ENCODE measurements at places on chromosomes 3 and 15.
A peak's percentile ranks its signal among the peaks of the same experiment; 100 is the strongest.

DNA sequence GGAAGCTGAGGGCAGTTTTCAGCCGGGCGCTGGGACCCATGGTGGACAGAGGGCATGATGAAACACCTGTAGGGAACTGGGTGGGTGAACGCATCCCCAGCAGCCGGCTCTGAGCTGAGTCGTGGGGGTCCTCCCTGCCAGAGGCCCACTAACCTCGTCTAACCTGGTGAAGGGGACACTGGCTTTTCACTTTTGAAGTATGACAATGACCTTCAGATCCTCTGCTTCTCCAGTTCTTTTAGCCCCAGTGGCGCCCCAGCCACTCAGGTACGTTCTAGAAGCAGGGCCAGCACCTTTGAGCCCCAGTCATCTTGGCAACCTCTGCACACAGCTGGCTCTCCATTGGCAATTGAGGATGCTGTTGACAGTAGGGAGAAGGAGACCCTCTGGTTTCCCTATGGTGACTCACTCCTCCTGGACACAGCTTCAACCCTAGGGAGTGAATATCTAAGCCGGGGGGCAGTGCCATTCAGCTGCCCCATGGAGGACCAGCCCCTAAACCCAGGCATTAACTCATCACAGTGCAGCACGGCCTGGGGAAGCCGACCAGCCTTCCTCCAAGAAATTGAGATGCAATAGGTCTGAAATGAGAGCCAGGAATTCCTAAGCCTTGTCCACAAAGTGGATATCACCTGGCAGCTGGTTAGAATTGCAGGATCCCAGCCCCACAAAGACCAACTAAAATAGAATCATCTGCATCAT is 46.1 kb downstream of the CMTM6 start:
- no peak for DNase-seq

GRCh38 chr15:65177901-65178300 is 7.2 kb downstream of the CLPX start:
- peak; percentile 19 for DNase-seq

DNA sequence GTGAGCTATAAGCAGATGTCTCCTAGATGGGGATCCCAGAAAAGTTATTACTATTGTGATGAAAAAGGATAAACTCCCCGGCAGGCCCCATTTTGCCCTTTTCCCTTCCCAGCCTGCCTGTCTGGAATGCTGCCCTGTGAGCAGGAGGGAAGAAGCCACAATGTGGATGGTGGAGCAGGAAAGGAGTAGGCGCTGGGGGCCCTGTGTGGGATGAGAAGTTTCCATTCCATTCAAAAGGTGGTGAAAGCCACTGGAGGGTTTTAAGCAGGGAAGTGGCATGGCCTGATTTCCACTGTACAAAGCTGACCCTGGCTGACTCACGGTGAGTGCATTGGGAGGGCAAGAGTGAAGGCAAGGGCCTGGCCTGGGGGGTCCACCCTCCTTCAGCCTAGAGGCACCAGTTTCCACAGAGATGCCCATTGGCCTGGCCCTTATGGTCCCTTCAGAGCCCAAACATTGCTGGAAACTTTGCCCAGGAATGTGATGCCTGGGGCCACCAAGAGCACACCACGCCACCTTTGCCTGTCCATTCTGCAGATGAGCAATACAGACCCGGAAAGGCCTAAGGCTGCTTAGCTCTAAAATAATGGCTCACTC is 206.9 kb downstream of the RPLP1 start:
- no peak for DNase-seq

- no peak for DNase-seq
These were observed 90.1 kb downstream of the TMCO5A start for GRCh38 chr15:38024293-38025091.

DNA sequence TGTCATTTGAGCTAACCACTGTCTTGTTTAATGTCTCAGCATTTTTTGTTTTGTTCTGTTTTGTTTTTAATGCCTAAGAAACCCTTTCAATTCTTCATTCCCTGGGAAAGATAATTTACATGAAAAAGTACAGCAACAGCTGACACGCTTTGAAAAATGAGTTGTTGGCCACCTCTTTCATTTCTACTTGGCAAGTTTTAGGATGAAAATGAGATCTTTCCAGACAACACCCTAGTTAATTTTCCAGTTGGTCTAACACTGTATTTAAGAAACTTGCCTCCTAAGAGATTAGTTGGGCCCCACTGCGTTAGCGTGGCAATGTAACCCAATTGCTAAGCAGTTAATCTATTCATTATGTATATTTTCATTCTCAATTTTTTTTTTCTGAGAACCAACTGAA is 194.0 kb upstream of the LRRN1 start:
- no peak for DNase-seq

GRCh38 chr3:23084367-23084766 is 118.8 kb upstream of the UBE2E2 start:
- DNase-seq, result no peak

- DNase-seq, result peak; percentile 78
These were observed 124.2 kb downstream of the GHSR start for GRCh38 chr3:172323894-172324610.

DNA sequence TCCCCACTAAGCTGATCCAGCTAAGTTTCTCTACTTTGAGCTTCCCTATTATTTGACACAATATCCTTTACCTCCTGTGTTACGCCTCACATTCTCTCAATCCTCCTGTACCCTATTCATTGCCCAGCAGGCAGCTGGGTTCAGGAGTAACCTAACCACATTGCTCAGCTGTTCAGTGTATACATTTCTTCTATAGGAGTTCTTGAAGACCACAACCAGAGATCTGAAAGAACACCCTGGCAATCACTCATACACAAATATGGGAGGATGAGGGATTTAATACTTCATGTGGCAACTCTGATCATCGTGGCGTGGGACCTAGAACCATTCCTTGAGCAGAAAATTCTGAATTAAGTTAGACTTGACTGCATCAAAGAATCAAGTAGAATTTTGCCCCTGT is 346.8 kb upstream of the ARPP21 start:
- no peak for DNase-seq

GRCh38 chr3:17292556-17292955 is 407.8 kb downstream of the PLCL2 start:
- no peak for DNase-seq

GRCh38 chr3:61371123-61371522 is 119.9 kb upstream of the FHIT start:
- DNase-seq, result peak; percentile 3

DNA sequence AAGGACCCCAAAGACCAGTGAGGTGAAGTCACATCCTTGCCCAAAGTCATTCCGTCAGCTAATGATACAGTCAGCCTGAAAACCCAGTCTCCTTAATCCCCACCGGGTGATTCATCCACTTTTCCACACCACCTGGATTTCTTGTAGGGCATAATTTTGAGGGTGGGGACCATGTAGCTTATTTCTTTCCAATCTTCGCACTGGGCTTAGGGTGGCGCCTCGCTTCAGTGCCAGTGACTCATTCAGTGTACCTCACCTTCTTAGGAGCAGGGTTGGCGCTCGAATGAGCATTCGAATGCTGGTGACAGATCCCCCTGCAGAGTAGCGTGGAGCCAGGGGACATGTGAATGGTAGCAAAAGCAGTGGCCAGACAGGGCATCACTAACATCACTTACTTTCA is 24.0 kb downstream of the BMF start:
- no peak for DNase-seq

DNA sequence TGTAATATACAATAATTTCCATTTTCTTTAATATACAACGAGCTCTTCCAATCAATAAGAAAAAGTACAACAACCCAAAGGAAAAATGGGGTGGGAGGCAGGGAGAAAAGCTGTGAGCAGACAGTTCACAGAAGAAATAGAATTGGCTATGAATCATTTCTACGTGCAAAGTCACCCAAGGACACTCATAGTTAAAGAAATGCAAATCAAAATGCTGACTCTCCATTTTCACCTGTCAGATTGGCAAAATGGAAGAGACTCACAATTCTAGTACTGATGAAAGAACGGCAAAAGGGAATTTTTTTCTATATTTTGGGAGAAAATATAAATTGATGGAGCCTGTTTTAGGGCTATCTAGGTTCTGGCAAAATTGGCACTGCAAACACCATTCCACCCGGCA is 116.3 kb upstream of the MEF2A start:
- DNase-seq, result no peak

GRCh38 chr15:62066663-62067447 is at the start of gene C2CD4A:
C2CD4A (plus strand) TSS chr15:62066977; CDS start chr15:62067614, 637 bp downstream.
- peak; percentile 66 for DNase-seq

- peak; percentile 55 for DNase-seq
These were observed 202.7 kb upstream of the LRIG1 start for GRCh38 chr3:66703501-66703900.

- peak; percentile 72 for DNase-seq
These were observed at the start of gene LAMB2 for GRCh38 chr3:49132437-49133225. LAMB2 (minus strand) TSS chr3:49133050; CDS start chr3:49132867, 183 bp downstream.

DNA sequence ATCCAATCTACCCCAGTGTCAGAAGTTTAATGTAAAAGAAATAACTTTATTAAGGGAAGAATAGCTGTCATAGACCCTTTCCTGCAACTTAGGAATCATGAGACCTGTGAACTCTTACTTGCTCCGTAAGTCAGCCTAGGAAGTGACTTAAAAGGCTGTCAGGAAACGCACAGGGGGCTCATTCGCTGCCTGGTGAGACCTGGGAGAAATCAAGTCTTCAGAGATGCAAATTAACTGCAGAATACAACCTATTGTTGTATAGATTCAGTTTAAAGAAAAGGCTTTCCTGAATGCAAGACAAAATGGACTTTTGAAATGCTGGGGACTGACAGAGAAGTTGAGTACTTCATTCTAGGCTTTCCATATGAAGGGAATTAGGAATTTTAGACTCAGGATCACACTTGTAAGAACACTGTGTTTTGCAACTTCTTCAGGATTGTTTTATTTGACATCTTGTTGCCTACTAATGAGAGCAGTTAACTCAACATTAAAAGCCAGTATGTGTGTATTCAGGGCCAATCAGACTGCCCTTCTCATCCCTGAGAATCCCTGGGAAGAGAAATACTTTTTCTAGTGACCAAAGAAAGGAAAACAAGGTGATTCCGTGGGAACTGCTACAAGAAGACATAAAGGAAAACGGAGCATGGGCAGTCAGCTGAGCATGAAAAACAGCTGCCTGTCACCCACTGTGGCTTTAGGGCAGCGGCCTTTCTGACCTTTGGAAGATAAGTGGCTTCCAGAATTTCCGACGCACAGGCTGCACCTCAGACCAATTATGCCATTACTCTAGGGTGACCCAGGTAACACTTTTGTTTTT is 18.5 kb upstream of the DPPA4 start:
- DNase-seq, result no peak

- peak; percentile 52 for DNase-seq
These were observed 15.0 kb upstream of the UTS2B start for GRCh38 chr3:191345334-191345733.

DNA sequence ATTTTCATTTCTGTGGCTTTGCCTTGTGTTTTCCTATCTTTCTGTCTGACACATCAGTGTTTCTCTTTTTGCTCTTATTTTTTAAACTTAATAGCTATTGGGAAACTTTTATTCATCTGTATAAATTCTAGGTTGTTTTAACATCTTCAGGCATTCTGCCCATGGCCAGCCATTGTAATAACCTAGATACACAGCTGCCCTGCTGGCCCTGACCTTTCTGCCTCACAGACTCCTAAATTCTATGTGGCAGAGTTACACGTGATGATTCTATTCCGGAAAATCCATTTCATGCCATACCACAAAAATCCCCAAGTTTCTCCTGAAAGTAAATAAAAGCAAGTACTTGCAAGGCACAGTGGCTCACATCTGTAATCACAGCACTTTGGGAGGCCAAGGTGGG is 150.1 kb downstream of the UACA start:
- DNase-seq, result no peak

GRCh38 chr3:126021224-126021623 is 52.2 kb downstream of the ROPN1B start:
- DNase-seq, result no peak

DNA sequence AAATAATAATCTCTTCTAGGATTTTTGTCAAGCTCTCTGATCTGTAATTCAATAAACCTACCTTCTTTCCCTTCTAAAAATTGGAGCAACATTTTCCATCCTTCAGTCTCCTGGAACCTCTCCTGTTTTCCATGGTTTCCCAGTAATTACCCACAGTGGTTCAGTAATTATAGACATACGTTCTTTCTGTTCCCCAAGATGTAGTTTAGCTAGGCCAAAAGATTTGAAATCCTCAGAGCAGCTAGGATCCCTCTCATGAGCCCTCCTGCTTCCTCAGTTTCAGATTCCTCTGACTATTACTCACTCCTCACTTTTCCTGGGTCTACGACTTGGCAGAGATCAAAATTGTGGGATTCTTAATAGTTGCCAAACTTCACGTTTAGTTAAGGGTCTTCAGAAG is 76.9 kb upstream of the IGSF10 start:
- DNase-seq, result peak; percentile 40

- DNase-seq, result peak; percentile 66
These were observed 26.2 kb downstream of the RBPMS2 start for GRCh38 chr15:64749167-64749566.

DNA sequence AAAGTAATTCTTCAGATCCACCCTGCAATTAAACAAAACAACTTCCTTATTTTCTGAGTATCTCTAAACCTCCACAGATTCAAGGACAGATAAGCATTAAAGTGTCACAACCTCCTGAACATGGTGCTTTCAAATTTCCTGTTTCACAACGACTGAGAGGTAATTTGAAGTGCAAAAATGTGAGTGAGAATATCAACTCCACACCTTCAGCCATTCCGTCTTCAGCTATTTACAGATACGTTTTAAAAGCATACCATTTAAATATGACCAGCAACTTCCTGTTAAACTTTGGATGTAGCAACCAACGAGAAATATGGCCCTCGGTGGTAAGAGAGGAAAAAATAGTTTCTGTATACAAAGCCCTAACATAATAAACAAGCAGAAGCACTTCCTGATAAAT is 32.1 kb upstream of the PCSK6 start:
- no peak for DNase-seq

DNA sequence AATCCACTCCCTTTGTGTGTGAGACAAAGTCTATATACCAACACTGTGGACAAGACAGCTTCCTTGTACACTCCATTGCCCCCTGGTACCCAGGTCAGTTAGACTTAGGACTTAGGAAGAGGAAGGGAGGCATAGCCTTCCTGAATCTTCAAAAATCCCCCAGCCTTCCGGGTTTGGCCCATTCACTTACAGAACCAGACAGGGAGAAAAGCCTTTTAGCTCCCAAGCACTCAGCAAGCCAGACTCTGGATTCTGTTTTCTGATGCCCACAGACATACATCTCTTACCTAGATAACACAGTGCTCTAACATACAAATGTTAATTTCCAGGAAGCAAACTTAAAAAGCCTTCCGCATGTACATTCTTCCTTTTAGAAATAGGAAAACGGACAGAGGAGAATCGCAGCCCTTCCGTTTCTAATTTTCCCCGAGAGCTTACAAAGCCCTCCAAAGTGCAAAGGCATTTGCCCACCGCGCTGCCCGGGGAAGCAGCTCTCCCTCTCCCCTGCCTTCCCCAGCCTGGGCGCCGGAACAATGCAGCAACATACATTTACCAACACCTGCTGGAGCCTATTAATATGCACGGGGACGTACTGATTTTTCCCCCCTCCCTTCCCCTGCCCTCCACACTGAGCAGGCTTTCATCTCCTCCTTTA is 442.0 kb downstream of the MAGI1 start:
- no peak for DNase-seq

GRCh38 chr3:22836131-22836530 is 367.0 kb upstream of the UBE2E2 start:
- no peak for DNase-seq

GRCh38 chr3:108051005-108051404 is 39.8 kb downstream of the CD47 start:
- DNase-seq, result peak; percentile 89

Measured in iris pigment epithelial cell (primary cell).